Tibial artery (tissue), 4 donors: ENCODE measurements at places on chromosomes 3 and 15.

- peaks cover 9% of the 10 kb centered on the region for H3K4me1 ChIP-seq
- no peak overlapping the region for H3K4me3 ChIP-seq
- H3K36me3 ChIP-seq: no peaks in the 10 kb centered on the region
- DNase-seq: no peak
- peak overlapping the region; percentile 33 for H3K27ac ChIP-seq
- H3K27me3 ChIP-seq: no peaks in the 10 kb centered on the region
Measured at GRCh38 chr15:55281517-55282228, 7.9 kb downstream of the RAB27A start.

- no peaks in the 10 kb centered on the region for H3K36me3 ChIP-seq
- H3K27me3 ChIP-seq: no peaks in the 10 kb centered on the region
- no peaks in the 10 kb centered on the region for H3K4me1 ChIP-seq
Measured at GRCh38 chr15:47691882-47692281, 25.4 kb upstream of the SEMA6D start.

GRCh38 chr3:89306540-89306939 is 199.1 kb downstream of the EPHA3 start:
- DNase-seq: no peak
- no peak overlapping the region for H3K4me3 ChIP-seq
- H3K27ac ChIP-seq: no peak overlapping the region
- H3K36me3 ChIP-seq: no peaks in the 10 kb centered on the region
- no peaks in the 10 kb centered on the region for H3K4me1 ChIP-seq

DNA sequence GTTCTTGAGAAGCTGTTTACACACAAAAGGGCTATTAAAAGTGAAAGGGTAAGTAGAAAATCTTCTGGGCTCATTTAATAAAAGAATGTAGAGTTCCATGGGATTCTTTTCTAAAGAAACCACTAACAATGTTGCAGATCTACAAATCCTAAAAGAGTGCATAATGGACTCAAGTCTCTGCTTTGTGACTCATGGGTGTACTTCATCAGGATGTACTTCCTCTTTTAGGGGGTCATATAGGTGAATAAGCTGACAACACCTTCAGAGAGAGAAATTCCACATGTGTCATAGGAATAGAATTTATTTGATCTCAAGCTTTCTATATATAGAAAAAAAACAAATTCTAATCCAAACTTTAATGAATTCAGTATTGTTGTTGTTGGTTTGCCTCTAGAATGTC is 355.5 kb downstream of the TIGIT start:
- no peaks in the 10 kb centered on the region for H3K27me3 ChIP-seq
- DNase-seq: no peak
- H3K36me3 ChIP-seq: no peaks in the 10 kb centered on the region

GRCh38 chr15:79434361-79434760 is 2.2 kb downstream of the MINAR1 start:
- peaks cover 41% of the 10 kb centered on the region for H3K27me3 ChIP-seq
- no peak overlapping the region for H3K27ac ChIP-seq
- H3K4me1 ChIP-seq: peaks cover 19% of the 10 kb centered on the region
- H3K4me3 ChIP-seq: no peak overlapping the region

GRCh38 chr3:167863811-167864551 is 128.5 kb downstream of the SERPINI1 start:
- H3K27ac ChIP-seq: peak overlapping the region; percentile 25
- no peaks in the 10 kb centered on the region for H3K27me3 ChIP-seq
- no peak overlapping the region for H3K4me3 ChIP-seq

DNA sequence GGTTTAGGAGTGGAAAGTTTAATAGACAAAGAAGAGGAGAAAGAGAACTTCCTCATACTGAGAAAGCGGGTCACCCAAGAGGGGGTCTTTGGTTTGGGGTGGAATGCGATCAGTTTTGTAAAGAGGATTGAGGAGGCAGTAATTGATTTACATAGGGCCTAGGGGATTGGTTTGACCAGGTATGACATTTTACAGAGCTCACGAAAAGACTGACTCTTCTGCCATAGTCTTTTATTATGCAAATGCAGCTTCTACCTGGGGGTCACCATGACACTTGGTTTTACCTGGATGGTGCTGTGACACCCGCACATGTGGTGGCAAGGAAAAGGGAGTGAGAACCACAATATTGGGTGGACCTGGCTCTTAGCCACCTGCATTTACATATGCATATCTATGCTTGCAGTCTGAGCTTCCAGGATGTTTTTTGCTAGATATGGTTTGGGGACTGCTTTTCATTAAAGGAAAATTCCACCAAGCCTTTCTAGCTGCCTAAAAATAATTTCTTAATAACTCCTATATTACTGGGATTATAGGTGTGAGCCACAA is 6.9 kb upstream of the NME9 start:
- H3K4me1 ChIP-seq: peaks cover 9% of the 10 kb centered on the region
- no peak overlapping the region for H3K27ac ChIP-seq
- H3K36me3 ChIP-seq: no peaks in the 10 kb centered on the region

DNA sequence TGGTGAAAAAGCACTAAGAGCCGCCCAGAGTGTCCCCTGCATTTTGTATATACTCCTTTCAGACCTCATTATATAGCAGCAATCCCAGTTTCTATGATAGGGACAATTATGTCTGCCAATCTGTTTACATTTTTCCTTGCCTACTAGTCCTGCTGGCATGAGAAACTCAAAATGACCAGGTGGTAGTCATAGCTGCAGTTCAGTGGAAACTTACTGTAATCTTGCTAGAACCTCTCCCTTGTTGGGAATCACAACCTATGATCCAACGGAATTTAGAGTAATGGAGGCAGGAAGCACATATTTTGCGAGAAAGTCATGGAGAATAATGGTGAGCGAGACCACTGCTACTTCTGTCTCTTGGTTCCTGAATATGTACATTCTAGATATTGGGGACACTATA is 28.6 kb upstream of the MINAR1 start:
- no peaks in the 10 kb centered on the region for H3K4me1 ChIP-seq
- H3K27ac ChIP-seq: no peak overlapping the region
- no peaks in the 10 kb centered on the region for H3K27me3 ChIP-seq

- H3K27me3 ChIP-seq: no peaks in the 10 kb centered on the region
- peak overlapping the region; percentile 3 for H3K4me3 ChIP-seq
- peaks cover 26% of the 10 kb centered on the region for H3K4me1 ChIP-seq
- DNase-seq: no peak
Measured at GRCh38 chr3:12507591-12508281, 23.5 kb downstream of the TSEN2 start.

DNA sequence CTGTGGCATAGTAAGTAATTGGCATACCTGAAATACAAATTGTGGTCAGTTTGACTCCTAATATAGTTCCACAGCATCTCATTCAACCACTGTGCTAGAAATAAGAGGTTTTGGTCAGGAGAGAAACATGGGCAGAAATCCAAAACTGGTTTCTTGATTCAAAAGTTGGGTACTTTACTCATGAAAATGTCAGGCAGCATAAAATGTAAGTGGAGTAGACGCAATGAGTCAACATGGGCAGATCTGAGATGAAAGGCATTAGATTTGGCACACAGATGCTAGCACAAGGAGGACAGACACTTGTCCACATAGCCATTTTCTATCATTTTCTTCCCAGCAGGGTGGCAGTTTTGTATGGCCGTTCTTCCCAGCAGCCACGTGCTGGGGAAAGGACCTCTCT is 255.8 kb upstream of the CDIN1 start:
- H3K27me3 ChIP-seq: no peaks in the 10 kb centered on the region
- no peaks in the 10 kb centered on the region for H3K4me1 ChIP-seq
- H3K27ac ChIP-seq: no peak overlapping the region
- DNase-seq: no peak
- H3K4me3 ChIP-seq: no peak overlapping the region

DNA sequence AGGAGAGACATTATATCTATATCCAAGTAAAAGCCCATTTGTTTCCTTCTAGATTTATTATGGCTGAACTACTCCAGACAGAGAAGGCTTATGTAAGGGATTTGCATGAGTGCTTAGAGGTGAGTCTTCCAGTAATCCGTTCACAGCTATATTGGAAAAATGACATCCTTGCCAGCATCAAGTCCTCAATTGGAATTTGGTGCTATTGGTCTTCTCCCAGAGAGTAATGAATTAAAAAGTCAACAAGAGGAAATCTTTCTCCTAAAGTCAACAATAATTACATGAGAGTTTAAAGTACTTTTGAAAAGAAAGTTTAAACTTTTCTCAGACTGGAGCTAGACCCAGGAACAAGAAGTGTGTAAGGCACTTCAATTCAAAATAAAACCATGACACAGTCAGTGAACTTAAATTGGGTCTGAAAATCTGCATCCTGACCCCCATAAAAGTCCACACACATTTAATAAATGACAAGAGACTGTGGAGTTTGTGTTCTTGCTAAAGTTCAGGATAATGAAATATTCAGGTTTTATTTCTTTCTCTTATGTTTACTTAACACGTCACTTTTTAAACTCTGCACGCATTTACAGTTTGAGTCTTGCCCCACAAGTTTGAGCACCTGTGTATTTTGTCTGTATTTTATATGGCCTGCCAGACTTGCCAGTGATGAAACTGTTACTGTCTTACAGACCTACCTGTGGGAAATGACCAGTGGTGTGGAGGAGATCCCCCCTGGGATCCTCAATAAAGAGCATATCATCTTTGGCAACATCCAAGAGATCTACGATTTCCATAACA is 268.2 kb upstream of the UMPS start:
- no peak for DNase-seq
- H3K36me3 ChIP-seq: peaks cover 7% of the 10 kb centered on the region
- peak overlapping the region; percentile 36 for H3K27ac ChIP-seq
- H3K27me3 ChIP-seq: no peaks in the 10 kb centered on the region
